ENCODE measurements at places on chromosomes 4 and X.

DNA sequence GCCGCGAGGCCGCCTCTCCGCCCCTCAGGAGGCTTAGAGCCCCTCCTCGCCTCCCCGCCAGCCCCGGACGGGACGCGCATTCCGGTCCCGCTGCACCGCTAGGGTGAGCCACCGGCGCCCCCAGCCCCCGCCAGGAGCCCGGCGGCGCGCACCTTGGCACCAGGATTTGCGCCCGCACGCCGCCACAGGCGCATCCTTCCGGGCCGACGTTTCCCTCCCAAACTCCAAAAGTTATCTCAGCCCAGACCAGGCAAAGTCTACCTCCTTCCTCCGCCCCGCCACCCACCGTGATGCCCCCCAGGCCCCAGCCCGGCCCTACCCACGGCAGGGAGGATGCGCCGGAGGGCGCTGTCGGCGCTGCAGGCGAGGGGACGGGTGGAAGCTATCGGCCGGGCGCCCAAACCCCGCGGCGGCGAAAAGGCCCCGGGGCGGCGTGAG is 538 bp downstream of the SCML2 start:
- no peak for DNase-seq

GRCh38 chr4:48008021-48008596 is 8.4 kb downstream of the CNGA1 start:
- no peak for DNase-seq

DNA sequence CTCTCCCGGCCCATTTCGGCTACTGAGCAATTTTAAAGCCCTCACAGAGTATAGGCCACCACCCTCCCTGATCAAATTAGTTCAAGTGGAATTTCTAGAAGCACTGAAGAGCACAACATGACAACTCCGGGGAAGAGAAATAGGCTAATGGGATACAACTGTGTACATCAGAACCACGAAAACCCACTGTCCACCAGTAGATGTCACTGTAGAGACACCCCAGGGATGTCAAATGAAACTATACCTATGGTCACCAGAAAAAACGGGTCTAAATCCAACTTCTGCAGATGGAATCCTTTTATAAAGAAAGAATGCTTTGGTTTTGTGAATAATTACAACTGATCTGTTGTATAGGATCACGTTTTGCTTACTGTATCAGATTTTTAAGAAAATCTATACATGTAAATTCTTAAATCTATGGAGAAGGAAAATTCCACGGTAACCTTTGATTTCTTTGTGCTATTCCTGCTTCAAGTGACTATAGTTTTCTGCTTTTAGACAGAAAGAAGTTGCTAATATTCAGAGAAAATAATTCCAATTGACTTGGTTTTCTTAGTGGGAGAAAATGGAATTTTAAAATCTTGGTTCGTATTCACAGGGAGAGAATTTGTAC is 29.5 kb upstream of the MAP3K15 start:
- DNase-seq, result peak; percentile 33

GRCh38 chr4:16104520-16104919 is 20.7 kb upstream of the PROM1 start:
- no peak for DNase-seq

DNA sequence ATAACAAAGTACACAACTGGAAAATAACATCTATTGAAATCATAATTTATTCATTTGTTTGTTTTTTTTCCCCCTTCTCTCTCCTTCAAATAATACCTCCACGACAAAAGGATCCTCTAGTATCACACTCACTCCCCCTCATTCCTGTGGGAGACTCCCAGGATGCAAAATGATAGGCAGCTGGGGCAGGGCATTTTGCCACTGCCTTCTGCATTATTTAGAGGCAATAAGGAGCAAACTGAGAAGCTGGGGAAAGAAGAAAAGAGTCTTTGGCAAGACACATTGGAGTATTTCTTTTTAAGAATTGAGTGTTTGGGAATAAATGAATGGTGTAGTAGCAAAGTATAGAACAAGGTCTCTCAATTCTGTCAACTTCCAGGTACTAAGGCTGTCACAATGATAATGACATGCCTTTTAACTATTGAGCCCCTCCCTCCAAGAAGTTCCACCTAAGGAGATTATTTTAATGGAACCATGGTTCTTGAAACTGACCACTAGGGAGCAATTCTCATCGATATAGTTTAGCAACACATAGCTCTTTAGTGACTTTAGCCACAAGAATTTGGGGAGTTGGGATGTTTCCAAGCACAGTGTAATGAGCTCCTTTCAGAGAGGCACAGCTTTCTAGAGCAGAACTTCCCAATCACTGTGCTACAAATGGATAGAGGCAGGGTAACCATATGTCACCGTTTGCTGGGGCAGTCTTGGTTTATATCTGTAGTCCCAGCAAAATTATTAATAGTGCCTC is 303.3 kb downstream of the FRMPD4 start:
- DNase-seq, result no peak

- no peak for DNase-seq
Measured at GRCh38 chr4:85393201-85393600, 81.7 kb upstream of the ARHGAP24 start.

GRCh38 chr4:98630737-98631454 is 27.5 kb downstream of the TSPAN5 start:
- no peak for DNase-seq

DNA sequence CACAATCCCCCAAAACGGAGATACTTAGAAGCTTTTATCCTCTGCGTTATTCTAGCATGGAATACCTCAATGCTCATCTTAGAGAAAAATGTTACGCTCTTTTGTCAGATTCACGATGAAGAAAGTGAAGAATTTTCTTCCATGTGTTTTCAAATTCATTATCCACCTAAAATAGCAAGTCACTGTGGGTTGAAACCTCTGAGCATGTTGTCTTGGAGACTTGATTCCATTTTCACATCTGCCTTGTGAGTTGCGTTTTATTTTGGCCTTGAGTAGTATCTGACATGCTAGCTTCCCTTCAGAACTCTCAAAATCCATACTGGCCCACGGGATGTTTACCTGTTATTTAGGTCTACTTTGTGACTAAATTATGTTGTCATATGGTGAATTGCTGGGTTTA is 66.3 kb downstream of the C4orf46 start:
- no peak for DNase-seq

- no peak for DNase-seq
Measured at GRCh38 chr4:138341739-138342415, 99.7 kb upstream of the SLC7A11 start.

DNA sequence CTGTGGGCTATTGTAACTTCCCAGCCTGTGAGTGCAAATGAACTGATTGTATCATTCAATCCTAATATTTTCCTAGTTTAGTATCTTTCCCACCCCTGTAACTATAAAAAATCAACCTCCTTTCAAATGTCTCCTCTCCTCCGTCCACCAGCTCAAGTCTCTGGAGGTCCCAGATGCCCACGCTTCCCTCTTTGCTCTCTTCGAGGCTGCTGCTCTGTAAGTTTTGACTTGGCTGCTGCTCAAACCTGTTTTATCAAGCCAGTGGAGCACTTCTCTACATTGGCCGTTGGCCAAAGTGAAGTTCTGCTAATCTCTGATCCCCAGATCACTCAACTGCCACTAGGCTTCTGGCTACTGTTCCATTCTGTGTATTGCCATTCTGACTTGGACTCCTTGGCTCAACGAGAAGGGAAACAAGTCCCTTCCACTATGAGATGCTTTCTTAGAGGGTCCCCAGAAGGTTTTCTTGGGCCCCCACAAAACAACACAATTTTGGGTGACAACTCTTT is 60.7 kb upstream of the RAPGEF2 start:
- no peak for DNase-seq

GRCh38 chr4:19857380-19857779 is 394.3 kb upstream of the SLIT2 start:
- no peak for DNase-seq

- no peak for DNase-seq
Measured at GRCh38 chr4:139035650-139036049, 20.1 kb downstream of the NOCT start.

DNA sequence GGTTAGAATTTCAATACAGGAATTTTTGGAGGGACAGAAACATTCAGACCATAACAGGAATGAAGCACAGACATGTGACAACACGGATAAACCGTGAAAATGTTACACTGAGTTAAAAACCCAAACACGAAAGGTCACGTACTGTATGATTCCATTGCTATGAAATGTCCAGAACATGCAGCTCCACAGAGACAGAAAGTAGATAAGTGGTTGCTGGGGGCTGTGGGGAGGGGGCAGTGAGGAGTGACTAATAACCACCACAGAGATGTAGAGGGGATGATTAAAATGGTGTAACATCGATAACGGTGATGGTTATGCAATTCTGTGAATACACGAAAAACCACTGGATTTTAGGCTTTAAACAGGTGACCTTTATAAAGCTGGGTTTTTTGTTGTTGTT is 8.3 kb downstream of the GPR143 start:
- DNase-seq, result no peak

DNA sequence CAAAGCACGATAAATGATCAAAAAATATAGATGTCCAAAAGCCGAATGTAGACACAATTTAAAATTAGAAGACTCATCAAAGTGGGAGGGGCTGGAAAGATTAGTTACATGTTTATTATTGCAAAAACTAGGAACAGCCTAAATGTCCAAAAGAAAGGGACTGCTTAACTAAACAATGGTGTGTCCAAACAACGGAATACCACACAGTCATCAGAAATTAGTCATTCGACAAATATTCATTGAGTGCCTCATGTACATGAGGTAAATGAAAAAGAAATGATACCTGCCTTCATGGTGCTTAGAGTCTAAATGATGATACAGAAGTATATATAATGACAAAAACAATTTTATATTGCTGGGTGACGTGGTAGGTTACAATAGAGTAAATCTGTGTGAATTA is 139.7 kb downstream of the MAML3 start:
- no peak for DNase-seq

GRCh38 chr4:81213671-81214070 is 1.4 kb downstream of the PRKG2 start:
- no peak for DNase-seq

GRCh38 chr4:55618546-55619143 is 17.5 kb downstream of the NMU start:
- DNase-seq, result no peak

DNA sequence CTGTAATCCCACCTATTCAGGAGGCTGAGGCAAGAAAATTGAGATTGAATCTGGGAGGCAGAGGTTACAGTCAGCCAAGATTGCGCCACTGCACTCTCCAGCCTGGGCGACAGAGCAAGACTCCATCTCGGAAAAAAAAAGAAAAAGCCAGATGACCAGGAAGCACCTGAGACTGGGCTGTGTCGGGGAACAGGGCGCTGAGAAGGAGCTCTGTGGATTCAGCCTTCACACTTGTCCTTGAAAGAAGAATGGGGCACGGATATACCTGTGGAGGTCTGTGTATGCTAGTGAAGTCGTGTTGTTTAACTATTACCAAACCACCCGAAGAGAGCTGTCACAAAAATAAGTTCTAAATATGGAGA is 39.3 kb upstream of the TADA2B start:
- DNase-seq, result no peak

DNA sequence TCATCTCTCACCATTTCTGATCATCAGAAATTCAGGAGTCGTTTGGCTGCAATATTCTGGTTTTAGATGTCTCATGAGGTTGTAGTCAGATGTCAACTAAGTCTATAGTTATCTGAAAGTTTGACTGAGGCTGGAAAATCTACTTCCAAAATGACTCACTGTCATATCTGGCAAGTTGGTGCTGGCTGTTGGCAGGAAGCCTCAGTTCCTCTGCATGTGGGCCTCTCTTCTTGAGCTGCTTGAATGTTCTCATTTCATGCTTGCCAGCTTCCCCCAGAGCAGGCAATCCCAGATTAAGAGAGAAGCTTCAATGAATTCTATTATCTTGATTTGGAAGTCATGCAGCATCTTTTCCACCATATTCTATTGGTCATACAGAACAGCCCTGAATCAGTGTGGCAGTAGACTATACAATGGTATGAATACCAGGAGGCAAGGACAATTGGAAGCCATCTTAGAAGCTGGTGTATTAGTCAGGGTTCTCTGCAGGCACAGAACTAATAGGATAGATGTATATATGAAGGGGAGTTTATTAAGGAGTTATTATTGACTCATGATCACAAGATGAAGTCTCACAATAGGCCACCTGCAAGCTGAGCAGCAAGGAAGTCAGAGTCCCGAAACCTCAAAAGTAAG is 46.8 kb upstream of the ELF2 start:
- no peak for DNase-seq

GRCh38 chr4:128590773-128591172 is 218.7 kb upstream of the JADE1 start:
- no peak for DNase-seq

GRCh38 chr4:184368731-184369130 is 105.6 kb downstream of the IRF2 start:
- DNase-seq, result no peak

GRCh38 chr4:154692304-154692818 is 51.4 kb upstream of the LRAT start:
- no peak for DNase-seq

GRCh38 chrX:47175588-47175980 is 18.0 kb upstream of the UBA1 start:
- no peak for DNase-seq

GRCh38 chrX:103817502-103817901 is 14.6 kb downstream of the RAB9B start:
- peak; percentile 25 for DNase-seq

- DNase-seq, result no peak
Measured at GRCh38 chr4:166996216-166996615, 238.1 kb downstream of the SPOCK3 start.

DNA sequence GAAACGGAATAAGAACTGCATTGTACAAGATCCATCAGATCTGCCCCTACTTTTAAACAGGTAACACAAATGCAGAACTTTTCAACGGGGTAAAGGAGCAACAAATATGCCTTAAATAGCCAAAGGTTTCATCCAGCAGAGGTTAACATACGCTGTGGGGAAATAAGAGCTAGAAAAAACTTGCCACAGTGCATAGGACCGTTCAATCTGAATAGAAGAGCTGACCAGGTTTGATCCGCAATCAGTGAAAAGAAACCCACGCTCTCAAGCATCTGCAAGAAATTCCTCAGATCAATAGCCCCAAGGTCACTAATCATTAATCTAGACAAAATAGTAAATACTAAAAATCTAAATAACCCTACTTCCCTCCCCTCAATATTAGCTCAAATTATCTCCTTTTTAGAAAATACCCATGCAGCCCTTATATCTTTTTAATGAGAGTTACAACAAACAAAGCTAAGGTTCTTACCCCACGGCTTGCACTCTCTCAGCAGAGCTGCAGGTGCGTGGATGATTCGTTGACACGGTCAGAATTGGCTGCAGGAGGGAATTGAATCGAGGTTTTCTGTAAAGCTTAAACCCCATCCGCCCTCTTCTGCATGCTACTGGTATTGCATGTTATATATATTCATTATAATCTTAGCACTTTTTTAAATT is at the start of gene TLR10:
TSS of gene TLR10 (minus strand) at position 539 of the 657 bp plus-strand sequence. CDS start 7,400 bp downstream, outside the sequence.
- no peak for DNase-seq

DNA sequence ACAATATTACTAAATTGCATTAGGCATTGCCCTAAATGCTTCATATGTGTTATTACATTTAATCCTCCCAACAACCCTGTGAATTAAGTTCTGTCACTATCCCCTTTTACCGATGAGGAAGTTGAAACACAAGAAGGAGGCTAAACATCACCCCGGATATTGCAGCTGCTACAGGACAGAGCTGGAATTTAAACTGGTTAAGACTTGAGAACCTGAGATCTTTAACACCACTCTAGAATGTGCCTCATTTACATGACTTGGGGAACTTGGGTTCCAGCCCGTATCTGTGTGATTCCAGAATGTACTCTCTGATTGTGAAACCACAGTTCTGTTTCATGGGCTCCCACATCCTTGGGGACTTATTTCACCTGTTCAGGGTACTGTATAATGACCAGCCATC is 165.1 kb upstream of the PPARGC1A start:
- DNase-seq, result no peak

- DNase-seq, result no peak
Measured at GRCh38 chrX:48719958-48720357, 23.4 kb downstream of the SUV39H1 start.

All from activated CD4-positive, alpha-beta T cell treated with anti-CD3 and anti-CD28 coated beads, Interleukin-2, amount 50 U/mL, for 24 hours (primary cell).